Endodermal cell (in vitro differentiated cells): ENCODE measurements at places on chromosomes 13 and 19. TPM values are rescaled to one million over a fixed set of nuclear protein-coding genes. Genes with fewer than 3 reads are reported as not detected.
A peak's percentile ranks its signal among the peaks of the same experiment; 100 is the strongest.

TEX101 gene
- 0.59 and 1.1 TPM in 2 replicates for total RNA-seq

FAM174C gene
- 29.4 to 45.1 TPM (median 43.9 TPM) in 3 replicates for total RNA-seq

GRCh38 chr19:52923778-52924593, 758 bp upstream of the ZNF888 start:
- H3K4me3 ChIP-seq, result peak overlapping the region; percentile 71
- peak; percentile 65 for DNase-seq
- H3K4me1 ChIP-seq, result no peaks in the 10 kb centered on the region
- no peak overlapping the region for H3K27ac ChIP-seq

GRCh38 chr13:30307194-30307970, at the start of gene KATNAL1:
Gene KATNAL1 (minus strand): TSS chr13:30307551. CDS start chr13:30283777, 23,774 bp downstream.
- no peaks in the 10 kb centered on the region for H3K36me3 ChIP-seq
- H3K27ac ChIP-seq, result peak within 1 kb of the TSS; percentile 94
- peak; percentile 90 for DNase-seq
- H3K4me3 ChIP-seq, result peak within 1 kb of the TSS; percentile 98

FUT2 gene
- 9.2 and 11.0 TPM in 2 replicates for total RNA-seq

- H3K27me3 ChIP-seq, result no peaks in the 10 kb centered on the region
- H3K27ac ChIP-seq, result peak overlapping the region; percentile 55
- H3K4me1 ChIP-seq, result no peaks in the 10 kb centered on the region
- DNase-seq, result no peak
- H3K4me3 ChIP-seq, result no peak overlapping the region
- no peaks in the 10 kb centered on the region for H3K36me3 ChIP-seq
These were observed 111.9 kb downstream of the EFNB2 start for GRCh38 chr13:106423530-106423929.

- no peak for DNase-seq
- no peaks in the 10 kb centered on the region for H3K4me1 ChIP-seq
- no peak overlapping the region for H3K27ac ChIP-seq
- H3K36me3 ChIP-seq, result no peaks in the 10 kb centered on the region
- H3K4me3 ChIP-seq, result no peak overlapping the region
These were observed 16.6 kb downstream of the PLK5 start for GRCh38 chr19:1540365-1540925.

GRCh38 chr13:23797276-23797903, 91.8 kb downstream of the MIPEP start:
- H3K4me3 ChIP-seq, result no peak overlapping the region
- no peak overlapping the region for H3K27ac ChIP-seq

DNA sequence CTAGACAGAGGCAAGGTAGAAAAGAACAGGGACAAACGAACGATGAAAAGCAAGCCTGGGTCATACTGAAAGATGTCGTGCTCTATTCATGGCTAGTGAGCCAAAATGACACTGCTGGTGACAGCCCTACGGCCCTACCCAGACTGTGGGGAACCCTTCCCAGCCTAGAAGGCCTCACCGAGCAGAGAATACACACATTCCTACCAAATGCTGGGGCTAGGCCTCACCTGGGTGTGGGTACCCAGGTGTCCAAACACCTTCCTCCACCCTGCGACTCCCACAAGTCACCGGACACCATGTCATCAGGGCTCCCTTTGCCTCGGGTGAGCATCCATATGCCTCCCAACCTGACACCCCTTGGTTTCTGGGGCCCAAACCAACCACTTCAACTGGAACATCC, 85.3 kb upstream of the DOCK9 start:
- DNase-seq, result no peak
- H3K27me3 ChIP-seq, result no peaks in the 10 kb centered on the region
- H3K36me3 ChIP-seq, result no peaks in the 10 kb centered on the region
- H3K4me1 ChIP-seq, result no peaks in the 10 kb centered on the region
- H3K4me3 ChIP-seq, result no peak overlapping the region

DNA sequence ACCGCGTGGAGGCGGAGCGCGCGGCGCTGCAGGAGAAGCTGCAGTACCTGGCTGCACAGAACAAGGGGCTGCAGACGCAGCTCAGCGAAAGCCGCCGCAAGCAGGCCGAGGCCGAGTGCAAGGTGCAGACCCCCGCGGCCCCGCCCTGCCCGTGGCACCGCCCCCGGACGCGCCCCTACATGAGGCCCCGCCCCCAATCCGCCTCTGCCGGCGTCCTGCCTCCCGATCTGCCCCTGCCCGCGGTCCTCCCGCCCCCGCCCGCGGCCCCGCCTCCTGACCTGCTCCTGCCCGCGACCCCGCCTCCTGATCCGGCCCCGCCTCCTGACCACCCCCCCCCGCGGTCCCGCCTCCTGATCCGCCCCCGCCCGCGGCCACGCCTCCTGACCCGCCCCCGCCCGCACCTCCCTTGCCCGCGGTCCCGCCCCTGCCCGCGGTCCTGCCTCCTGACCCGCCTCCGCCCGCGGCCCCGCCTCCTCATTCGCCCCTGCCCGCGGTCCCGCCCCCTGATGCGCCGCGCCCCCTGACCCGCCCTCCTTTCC, 11.7 kb downstream of the PRR36 start:
- H3K27ac ChIP-seq, result no peak overlapping the region
- H3K4me1 ChIP-seq, result peaks cover 4% of the 10 kb centered on the region
- H3K27me3 ChIP-seq, result peaks cover 74% of the 10 kb centered on the region
- peak overlapping the region; percentile 58 for H3K4me3 ChIP-seq
- DNase-seq, result peak; percentile 99

DNA sequence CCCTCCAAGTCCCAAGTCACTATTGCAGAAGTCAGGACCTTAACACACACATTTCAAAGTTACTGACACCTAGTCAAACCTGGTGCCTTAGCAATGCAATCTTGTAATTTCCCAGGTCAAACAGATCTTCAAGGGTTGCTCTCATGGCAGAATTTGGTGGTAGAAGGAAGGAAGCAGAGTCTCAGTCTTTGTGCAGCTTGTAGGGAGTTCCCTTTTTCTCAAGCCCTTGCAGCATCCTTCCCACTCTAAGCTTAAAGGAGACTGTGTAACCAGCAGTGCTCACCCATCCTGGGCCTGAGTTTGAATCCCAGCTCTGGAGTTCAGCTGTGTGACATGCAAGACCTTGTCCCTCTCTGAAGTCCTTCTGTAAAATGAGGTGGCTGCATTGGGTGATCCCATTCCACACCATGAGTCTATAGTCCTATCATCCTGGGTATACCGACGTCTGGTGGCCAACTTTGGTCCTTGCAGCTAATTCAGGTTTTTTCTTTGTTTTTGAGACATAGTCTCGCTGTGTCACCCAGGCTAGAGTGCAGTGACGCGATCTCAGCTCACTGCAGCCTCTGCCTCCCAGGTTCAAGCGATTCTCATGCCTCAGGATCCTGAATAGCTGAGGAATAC, 9.8 kb downstream of the SIGLEC10 start:
- no peaks in the 10 kb centered on the region for H3K36me3 ChIP-seq
- H3K27me3 ChIP-seq, result no peaks in the 10 kb centered on the region
- DNase-seq, result peak; percentile 83

GRCh38 chr13:32314271-32315237, 609 bp downstream of the ZAR1L start:
- no peak for DNase-seq
- H3K4me3 ChIP-seq, result peak overlapping the region; percentile 85
- H3K4me1 ChIP-seq, result no peaks in the 10 kb centered on the region
- H3K27me3 ChIP-seq, result no peaks in the 10 kb centered on the region
- peak overlapping the region; percentile 94 for H3K27ac ChIP-seq

DNA sequence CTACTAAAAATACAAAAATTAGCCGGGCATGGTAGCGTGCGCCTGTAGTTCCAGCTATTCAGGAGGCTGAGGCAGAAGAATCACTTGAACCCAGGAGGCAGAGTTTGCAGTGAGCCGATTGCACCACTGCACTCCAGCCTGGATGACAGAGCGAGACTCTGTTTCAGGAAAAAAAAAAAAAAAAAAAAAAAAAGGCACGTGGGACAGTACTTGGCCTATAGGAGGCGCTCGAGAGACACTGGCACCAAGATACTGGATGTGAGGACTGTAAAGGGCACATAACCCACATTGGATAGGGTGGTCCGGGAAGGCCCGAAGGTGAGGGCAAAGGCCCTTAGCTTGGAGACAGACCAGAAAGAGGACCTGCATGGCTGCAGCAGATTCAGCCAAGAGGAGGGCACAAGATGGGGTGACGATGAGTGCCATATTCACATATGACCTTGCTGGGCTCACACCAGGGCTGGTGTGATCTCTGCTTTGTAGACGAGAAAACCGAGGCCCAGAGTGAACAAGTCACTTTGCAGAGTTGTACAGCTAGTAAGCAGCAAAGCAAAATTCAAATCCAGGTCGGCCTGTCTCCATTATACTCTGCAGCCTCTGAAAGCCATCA, 89.4 kb downstream of the DPF1 start:
- peak; percentile 83 for DNase-seq
- no peak overlapping the region for H3K4me3 ChIP-seq
- no peaks in the 10 kb centered on the region for H3K27me3 ChIP-seq
- H3K27ac ChIP-seq, result no peak overlapping the region
- peaks cover 3% of the 10 kb centered on the region for H3K36me3 ChIP-seq

DNA sequence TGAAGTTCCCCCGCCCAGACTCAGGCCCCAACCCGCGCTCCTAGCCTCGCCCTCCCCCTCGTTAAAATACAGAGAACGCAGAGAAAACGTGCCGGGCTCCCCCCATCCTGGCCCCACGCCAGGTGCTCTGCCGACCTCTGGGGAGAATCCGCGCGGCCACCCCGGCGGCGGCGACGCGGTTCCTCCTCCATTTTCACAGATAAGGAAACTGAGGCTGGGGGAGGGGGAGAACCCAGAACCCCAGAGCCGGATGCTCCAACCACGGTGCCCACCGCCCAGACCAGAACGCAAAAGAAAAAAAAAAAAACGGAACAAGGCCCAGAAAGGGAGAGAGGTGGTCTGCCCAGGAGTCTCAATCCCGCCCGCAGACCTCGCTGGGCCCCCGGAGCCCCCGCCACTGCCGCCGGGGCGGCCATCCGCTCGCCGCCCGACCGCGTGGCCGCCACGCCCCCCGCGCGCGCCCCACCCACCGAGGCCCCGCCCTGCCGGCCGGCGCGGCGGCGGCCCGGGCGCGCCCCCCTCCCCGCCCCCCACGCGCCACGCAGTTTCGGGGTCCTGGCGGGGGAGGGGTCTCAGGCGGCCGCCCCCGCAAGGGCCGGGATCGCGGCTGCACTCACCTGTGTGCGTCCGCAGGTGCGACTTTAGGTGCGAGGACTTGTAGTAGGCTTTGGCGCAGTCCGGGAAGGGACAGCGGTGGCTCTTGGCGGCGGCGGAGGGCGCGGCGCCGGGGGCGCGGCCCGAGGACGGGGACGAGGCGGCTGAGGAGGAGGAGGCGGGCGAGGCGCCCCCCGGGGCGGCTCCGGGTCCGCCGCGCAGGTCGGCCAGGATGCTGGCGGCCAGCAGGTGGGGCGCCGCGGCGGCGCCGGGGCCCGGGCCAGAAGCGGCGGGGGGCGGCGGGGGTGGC, 703 bp downstream of the KLF16 start:
- no peaks in the 10 kb centered on the region for H3K27me3 ChIP-seq
- H3K4me1 ChIP-seq, result peaks cover 16% of the 10 kb centered on the region
- no peak overlapping the region for H3K27ac ChIP-seq
- no peaks in the 10 kb centered on the region for H3K36me3 ChIP-seq

GRCh38 chr19:17079710-17080439, 4.3 kb downstream of the MYO9B start:
- H3K4me3 ChIP-seq, result no peak overlapping the region
- H3K4me1 ChIP-seq, result peaks cover 3% of the 10 kb centered on the region
- DNase-seq, result no peak
- H3K36me3 ChIP-seq, result no peaks in the 10 kb centered on the region
- peak overlapping the region; percentile 99 for H3K27ac ChIP-seq

DNA sequence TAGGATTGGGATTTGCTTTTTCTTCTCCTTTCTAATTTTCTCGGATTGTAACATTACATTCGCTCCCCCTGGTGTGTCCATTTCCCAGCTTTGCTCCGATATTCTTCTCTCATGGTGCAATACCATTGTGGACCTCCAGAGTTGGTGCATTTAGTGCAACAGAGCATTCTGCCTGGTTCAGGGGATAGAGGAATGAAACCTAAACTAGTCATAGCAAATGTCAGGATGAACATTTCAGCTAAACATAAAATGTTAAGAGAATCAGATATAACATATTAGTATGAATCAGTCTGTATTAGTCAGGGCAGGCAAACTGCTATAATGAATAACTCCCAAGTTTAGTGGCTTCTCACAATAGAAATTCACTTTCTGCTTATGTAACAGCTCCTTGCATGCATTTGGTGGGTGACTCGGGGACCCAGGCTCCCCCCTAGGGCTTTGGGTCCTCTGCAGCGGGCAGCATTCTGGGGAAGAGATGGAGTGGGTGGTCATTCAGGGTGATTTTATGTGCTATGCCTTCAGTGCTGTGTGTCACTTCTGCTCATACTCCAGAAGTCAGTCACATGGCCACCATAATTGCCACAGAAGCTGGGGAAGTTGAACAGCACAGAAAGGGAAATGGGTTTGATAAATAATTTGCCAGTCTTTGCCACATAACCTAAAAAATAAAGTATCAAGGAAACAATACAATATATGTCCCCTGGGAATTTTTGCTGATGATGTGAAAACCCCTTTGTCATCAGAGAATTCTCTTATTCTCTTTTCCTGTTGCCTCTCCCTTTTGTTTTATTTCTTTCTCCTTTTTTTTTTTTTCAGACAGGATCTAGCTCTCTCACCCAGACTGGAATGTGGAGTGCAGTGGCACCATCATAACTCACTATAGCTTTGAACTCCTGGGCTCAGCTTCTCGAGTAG, 111.0 kb downstream of the HSPH1 start:
- H3K27me3 ChIP-seq, result no peaks in the 10 kb centered on the region
- H3K27ac ChIP-seq, result no peak overlapping the region
- H3K4me3 ChIP-seq, result no peak overlapping the region
- no peaks in the 10 kb centered on the region for H3K36me3 ChIP-seq
- DNase-seq, result peak; percentile 35
- peaks cover 13% of the 10 kb centered on the region for H3K4me1 ChIP-seq

PROZ gene
- total RNA-seq, result 0.63 to 1.0 TPM (median 0.84 TPM) in 3 replicates

GRCh38 chr13:26465954-26466353, 91.5 kb upstream of the WASF3 start:
- no peak for DNase-seq
- no peak overlapping the region for H3K27ac ChIP-seq
- H3K36me3 ChIP-seq, result no peaks in the 10 kb centered on the region

DNA sequence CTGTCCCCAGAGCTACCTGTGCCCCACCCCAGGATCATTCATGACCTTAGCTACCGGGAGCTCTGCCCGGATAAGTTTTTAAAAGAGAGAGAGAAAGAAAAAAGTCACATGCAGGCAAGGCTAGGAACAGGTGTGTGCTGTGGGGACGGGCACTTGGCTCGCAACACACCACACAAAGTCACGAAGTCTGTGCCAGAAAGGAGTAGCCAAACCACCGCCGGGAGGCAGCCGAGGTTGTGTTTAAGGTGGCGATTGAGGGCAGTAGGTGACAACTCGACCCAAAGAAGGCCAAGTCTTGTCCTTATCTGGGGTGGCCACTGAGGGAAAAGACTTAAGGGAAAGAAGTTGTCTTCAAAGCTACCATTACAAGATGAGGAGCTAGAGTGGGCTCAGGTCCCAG, 4.6 kb upstream of the TSHZ3 start:
- H3K36me3 ChIP-seq, result no peaks in the 10 kb centered on the region
- H3K4me1 ChIP-seq, result peaks cover 8% of the 10 kb centered on the region
- no peak overlapping the region for H3K4me3 ChIP-seq
- no peak overlapping the region for H3K27ac ChIP-seq

ANKLE1 gene
- total RNA-seq, result 2.6 to 6.8 TPM (median 4.6 TPM) in 3 replicates

GRCh38 chr19:29372091-29372415, 153.7 kb upstream of the VSTM2B start:
- no peak overlapping the region for H3K27ac ChIP-seq
- no peaks in the 10 kb centered on the region for H3K36me3 ChIP-seq
- no peaks in the 10 kb centered on the region for H3K4me1 ChIP-seq
- DNase-seq, result peak; percentile 17

- H3K4me1 ChIP-seq, result no peaks in the 10 kb centered on the region
- DNase-seq, result no peak
- no peaks in the 10 kb centered on the region for H3K27me3 ChIP-seq
- H3K36me3 ChIP-seq, result no peaks in the 10 kb centered on the region
- H3K4me3 ChIP-seq, result no peak overlapping the region
These were observed 274.5 kb upstream of the NBEA start for GRCh38 chr13:34667286-34668218.

- H3K27ac ChIP-seq, result no peak overlapping the region
- H3K4me3 ChIP-seq, result no peak overlapping the region
- peak; percentile 39 for DNase-seq
These were observed 22.3 kb downstream of the SLC7A1 start for GRCh38 chr13:29573190-29573589.
